ENCODE measurements at places on chromosomes 5 and 9.

- no peak for DNase-seq
These were observed 17.0 kb upstream of the SH3TC2 start for GRCh38 chr5:149079883-149080282.

DNA sequence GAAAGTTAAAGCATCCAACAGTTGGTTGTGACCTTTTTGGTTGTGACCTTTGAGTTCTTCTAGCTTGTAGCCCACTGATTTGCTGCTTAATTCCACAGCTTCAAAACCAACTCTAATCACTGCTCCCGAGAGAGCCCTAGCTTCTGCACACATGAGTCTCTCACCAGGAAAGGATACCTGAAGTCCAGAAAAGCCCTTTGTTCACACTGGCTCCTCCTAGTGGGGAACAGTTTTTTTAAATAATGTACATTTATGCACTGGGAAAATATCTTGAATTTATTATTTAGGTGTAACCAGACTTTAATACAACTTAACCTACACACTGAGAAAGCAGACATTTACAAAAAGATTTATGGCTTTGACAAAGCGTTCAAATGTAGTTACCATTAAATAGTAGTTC is 120.2 kb upstream of the CCDC152 start:
- no peak for DNase-seq

DNA sequence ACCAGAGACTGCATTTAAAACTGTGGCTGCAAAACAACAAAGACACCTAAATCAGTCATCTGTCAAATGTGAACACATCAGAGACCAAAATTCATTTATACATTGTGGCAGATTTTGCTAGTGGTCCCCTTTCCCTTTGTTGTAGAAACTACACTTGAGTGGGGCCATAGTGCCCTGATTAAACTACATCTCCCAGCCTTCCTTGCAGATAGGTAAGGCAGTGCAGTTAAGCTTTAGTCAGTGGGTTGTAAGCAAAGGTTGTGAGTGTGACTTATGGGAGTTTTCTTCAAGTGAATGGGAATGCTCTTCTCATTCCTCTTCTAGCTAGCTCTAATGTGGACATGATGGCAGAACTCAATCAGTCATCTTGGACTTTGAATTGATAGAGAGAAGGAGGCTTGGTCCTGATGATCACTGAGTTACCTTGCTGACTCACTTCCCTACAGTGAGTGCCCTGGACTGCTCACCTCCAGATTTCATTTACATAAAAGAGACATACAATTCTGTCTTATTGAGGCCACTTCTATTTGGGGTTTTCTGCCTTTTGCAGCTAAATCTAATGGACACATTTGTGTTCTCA is 35.2 kb upstream of the SPARC start:
- no peak for DNase-seq

DNA sequence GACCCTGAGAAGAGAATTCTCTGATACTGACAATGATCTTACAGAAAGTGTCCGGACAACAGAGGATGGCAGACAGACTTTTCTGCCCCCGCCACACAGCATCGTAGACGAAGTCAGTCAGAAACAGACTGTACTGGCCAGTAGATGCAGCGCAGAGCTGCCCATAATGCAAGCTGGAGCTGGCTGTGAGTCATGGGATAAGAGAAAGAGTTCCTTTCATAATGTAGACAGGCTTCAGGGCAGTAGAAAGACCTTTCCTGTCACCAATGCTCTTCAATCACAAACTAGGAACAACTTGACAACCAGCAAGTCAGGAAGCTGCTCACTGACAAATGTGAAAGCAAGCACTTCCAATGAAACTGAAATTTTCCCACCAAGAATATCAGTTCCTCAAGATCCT is 5.1 kb downstream of the SPATA31D1 start:
- DNase-seq, result no peak

- no peak for DNase-seq
These were observed 890.4 kb downstream of the EFNA5 start for GRCh38 chr5:106780355-106780754.

All from fibroblast of the conjunctiva (primary cell).